NCI-H345 (cell line): ENCODE measurements at places on chromosomes 1 and 21.
A peak's percentile ranks its signal among the peaks of the same experiment; 100 is the strongest.

- no peak for DNase-seq
Measured at GRCh38 chr1:95049935-95050334, 22.8 kb downstream of the ALG14 start.

GRCh38 chr1:239952348-239953308, 139.1 kb upstream of the FMN2 start:
- no peak for DNase-seq

GRCh38 chr1:245458234-245458633, 303.4 kb downstream of the KIF26B start:
- DNase-seq = no peak

- DNase-seq = no peak
Measured at GRCh38 chr1:116544588-116545358, 26.1 kb downstream of the CD58 start.

DNA sequence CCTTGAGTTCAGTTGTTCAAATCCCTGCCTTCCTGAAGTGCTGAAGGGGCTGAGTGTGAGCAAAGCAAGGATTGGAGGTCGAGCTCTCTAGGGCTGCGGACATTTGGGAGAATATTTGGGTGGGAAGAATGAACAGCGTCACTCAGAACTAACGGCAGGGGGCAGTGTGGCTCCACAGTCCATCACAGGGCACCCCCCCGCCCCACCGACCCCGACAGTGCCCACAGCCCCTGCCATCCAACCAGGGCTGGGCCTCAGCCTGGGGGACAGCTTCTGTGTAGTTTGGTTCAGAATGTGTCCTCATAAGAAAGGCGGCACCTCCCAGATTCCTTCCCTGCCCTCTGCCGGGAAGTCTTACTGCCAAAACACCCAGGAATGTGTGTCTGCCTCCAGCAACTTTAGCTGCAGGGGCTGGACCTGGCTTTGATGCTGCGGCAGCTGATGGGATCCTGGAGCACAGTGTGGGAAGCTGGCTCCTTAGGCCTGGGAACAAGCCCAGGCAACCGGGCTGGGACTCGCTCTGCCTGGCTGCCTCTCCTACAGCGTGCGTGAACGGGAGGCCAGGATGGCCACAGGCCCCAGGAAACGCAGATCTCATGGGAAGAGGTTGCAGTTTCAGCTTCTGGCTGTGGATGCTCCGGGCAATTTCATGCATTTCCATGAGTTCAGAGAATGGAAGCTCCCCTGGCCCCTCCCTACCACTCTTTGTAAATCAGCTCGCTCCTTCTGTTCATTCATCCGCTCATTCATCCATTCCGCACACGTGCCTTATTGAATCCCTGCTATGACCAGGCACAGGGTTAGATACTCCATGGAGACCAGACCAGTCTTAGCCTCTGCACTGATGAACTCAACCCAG, 104.9 kb upstream of the TMPRSS2 start:
- peak; percentile 57 for DNase-seq

GRCh38 chr1:107572674-107573211, 392.2 kb downstream of the VAV3 start:
- DNase-seq = no peak

GRCh38 chr1:202688401-202688800, 21.9 kb downstream of the SYT2 start:
- DNase-seq = no peak

DNA sequence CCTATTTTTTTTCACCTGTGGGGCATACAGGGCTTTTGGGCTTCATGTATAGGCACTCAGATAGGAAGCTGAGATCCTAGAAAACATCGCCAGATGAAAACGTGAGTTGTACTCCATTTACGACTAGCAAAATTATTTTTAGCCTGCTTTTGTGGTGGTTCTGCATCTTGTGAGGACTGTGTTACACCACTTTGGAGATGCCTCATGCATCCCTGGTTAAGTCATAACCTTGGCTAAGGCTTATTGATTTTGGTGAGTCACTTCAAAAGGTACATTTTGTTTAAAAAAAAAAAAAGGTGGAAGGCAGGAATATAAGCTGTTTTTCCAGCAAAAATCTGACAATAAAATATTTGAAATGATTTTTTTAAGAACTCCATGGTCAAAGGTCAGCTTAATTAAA, 101.8 kb upstream of the OLFM3 start:
- no peak for DNase-seq

DNA sequence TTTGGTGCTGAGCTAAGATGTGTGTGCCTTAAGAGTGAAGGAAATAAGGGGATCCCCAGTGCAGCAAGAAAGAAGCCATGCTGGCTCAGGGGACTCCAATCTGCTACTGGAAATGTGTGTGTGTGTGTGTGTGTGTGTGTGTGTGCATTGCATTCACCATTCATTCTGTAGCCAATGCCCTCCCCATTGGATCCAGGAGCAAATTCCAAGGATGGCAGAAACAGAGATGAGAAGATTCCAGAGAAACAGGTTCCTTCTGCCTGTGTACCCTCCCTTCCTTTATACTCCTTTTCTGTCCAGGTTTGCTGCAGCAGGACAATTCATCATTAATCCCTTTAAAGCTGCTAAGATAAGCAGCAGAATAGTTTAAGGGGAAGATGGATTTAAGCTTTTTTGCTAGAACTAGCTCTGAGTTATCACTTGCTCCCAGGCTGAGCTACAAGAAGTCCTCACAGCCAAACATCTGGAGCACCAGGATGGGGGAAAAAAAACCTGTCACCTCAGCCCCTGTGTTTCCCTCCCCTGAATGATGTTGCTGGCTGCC, 3.2 kb downstream of the SLC6A17 start:
- no peak for DNase-seq

DNA sequence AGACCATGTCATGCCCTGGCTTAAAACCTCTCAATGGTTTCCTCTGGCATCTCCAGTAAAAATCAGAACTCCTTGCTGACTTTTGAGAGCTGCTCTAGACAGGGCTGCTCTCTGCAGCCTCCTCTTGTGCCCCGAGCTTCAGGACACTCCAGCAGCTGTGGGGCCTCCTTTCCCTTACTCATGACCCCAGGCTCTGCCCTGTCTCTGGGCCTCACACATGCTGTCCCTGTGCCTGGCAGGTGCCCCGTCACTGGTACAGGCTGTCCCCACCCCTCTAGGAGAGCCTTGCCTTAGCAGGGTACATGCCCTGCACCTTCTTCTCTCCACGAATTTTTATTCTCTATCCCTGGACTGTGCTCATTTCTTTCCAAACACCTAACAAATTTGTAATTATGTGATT, 43.2 kb downstream of the HIVEP3 start:
- DNase-seq = no peak

DNA sequence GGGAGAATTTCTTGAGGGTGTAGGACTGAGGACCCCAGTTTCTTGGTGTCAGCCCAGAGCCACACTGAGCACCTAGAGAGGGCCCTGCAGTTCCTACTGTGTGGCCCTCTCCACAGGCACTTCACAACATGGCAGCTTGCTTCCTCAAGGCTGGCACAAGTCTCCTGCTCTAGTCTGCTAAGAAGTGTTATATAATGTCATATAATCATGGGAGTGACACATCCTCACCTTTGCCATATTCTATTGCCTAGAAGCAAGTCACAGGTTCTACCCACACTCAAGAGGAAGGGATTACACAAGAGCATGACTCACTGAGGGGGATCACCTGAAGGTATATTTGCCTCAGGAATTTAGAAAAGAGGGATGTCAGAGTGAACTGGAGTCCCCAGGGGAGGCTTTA, 5.5 kb upstream of the SNX27 start:
- no peak for DNase-seq

DNA sequence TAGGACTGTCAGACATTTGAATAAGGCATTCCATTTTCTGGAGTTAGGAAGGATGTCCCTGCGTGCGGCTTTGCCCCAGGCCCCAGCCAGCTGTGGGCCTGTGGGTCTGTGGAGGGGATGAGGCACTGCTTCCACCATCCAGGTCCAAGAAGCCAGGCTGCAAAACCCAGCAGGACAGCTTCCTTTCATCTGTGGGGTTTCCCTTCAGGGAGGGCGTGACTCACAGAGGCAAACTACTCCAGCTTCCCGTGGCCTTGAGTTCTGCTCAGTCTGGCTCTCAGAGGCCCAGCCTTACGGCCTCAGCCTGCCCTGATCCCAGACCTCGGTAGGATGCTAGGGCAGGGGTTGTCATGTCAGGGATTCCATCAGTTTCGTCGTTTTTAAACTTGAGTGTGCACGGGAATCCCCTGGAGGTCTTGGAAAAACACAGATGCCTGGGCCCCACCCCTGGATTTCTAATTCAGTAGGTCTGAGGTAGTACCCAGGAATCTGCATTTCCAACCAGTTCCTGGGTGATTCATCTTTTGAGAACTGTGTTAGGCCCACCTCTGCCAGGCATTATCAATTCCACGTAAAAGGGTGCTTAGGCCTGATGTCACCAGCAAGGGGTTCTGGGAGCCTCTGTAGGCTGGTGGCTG, 32.3 kb upstream of the TENT5C start:
- no peak for DNase-seq

DNA sequence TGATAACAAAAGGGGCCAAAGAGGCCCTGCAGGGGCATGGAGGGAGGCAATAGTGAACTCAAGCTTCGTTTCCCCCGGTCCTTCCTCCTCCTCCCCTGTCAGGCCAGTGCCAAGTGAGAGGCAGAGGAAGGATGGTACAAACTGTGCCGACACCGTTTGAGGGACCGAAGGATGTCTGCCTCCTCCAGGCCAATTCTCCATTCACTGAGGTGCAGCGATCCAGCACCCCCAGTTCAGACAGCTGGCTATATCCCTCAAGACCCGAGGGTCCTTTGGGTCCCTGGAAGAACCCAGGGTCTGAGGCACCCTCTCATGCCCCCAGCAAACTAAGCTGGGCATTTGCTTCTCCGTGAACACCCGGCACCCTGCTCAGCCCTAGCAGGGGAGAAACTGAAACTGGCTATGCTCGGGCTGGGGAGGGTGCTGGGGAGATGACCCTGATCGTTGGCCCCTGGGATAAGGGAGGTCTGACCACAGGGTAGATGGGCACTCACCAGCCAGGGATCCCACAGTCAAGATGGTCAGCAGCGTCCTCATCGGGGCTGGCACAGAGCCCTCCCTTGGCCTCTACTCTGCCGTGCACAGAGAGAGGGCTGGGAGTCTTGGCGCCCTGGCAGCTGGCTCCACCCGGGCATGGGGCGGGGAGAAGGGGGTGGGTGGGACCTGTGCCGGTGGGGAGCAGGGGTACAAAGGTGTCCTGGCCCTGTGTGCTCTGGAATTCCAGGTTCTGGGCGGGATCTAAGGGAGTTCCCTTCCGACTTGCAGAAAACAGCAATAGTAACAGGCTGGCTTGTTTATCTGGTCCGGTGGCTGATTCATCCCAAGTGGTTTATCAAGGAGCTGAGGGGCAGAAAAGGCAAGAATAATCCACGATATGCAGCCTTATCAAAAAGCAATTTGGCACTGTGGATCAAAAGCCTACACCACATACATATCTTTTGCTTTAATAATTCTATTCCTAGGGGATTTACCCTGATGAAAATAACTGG, at the start of gene IL22RA1:
Gene IL22RA1, minus strand, starts transcription at position 595 of the 989 bp plus-strand sequence. Its CDS starts 58 bp downstream, at position 537.
- no peak for DNase-seq

DNA sequence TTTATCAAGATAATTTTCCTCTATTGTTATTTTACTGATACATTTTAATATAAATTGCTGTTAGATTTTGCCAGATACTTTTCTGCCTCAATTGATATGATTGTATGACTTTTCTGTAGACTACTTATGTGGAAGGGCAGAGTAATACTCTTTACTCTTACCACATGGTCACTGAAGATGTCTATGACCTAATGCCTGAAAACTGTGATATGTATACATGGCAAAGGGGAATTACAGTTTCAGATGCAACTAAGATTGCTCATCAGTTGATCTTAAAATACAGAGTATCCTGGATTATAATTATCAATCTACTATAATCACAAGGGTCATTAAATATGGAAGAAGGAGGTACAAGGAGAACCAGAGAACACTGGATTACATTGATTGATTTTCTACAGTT, 1528.0 kb downstream of the BRINP3 start:
- no peak for DNase-seq

- no peak for DNase-seq
Measured at GRCh38 chr1:20102875-20103274, 16.5 kb downstream of the PLA2G2D start.

GRCh38 chr21:42651515-42652401, 1.7 kb upstream of the PDE9A start:
- peak; percentile 17 for DNase-seq

- no peak for DNase-seq
Measured at GRCh38 chr21:32878661-32879060, 107.1 kb upstream of the PAXBP1 start.

GRCh38 chr1:84634536-84635205, 55.6 kb downstream of the SSX2IP start:
- no peak for DNase-seq

GRCh38 chr21:44720170-44720569, 8.8 kb upstream of the TSPEAR start:
- no peak for DNase-seq

- DNase-seq = no peak
Measured at GRCh38 chr1:31112266-31112935, 46.9 kb upstream of the PUM1 start.

- no peak for DNase-seq
Measured at GRCh38 chr1:18940303-18941020, 16.0 kb downstream of the IFFO2 start.

DNA sequence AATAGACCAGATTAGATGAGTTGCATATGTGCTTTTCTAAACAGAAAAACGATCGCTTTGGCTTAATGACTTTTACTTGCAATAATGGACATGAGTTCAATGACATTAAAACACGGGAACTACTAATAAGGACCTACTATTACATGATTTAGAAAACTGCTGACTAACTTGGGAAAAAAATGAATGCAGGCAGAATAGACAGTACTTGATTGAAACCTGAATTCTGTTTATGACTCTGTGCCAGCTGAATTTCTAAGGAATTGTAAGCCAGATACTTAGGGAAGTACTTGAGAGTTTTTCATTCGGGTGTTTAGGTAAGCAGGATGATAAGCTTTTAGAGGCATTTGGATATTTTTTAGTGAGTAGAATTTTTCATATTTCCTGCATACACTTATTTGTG, 12.0 kb downstream of the ADGRL2 start:
- DNase-seq = no peak

DNA sequence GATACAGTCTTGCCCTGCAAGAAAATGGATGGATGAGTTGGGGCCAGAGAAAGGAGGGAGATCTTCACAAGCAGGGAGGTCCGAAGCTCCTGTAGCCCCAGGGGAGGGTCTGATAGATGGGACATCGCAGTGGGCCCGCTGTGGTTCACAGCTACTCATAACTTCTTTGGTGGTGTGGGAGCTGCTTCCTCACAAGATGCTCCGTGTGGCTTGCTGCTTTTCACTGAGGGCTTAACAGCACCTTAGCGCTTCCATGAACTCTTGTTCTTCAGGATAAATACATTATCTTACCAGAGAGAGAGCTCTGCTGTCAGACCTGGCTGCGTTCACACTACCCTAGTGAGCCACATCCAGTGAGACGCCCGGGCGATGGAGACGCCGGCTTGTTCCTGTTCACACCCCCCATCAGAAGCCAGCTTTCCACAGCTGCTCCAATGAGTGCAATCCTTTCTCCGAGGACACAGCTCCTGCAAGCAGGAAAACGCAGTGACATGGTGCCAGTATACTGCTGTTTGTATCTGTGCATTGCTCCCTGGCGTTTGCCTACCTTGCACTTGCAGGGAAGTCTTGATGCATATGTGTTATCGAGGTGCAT, 599.8 kb downstream of the AJAP1 start:
- no peak for DNase-seq

GRCh38 chr1:37875833-37876232, 16.4 kb upstream of the MTF1 start:
- no peak for DNase-seq
